ENCODE measurements at places on chromosomes 5 and 9. TPM values are rescaled to one million over a fixed set of nuclear protein-coding genes. Genes with fewer than 3 reads are reported as not detected.

- no peak for DNase-seq
Observed at GRCh38 chr9:77922591-77922990, 109.0 kb downstream of the GNAQ start.

DNA sequence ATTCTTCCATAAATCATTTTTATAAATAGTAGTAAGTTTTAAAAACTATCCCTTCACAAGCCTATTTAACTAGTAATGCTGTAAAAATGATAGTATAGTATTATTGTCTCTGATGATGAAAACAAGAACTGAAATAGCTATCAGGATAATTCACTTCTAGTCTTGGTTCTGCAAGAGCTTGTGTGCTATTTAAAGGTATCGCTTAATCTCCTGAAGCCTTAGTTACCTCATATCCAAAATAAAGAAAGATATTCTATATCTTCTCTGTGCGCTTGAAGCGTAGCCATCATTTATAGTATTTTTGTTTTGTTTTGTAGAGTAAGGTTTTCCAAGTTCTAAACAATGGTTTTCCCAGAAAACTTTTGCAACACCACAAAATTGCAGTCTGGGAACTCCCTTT is 180.1 kb downstream of the TMC1 start:
- no peak for DNase-seq

Gene PCDHGC5
- 0.75 TPM for total RNA-seq

Gene FBXO10
- 24.5 TPM for total RNA-seq

Gene SPINK4
- 0.31 TPM for total RNA-seq

Gene KIAA0825
- 5.6 TPM for total RNA-seq

Data from muscle of leg (tissue), 16 donors.